ENCODE measurements at places on chromosomes 1 and 21. TPM values are rescaled to one million over a fixed set of nuclear protein-coding genes. Genes with fewer than 3 reads are reported as not detected.

- no peak for DNase-seq
Observed at GRCh38 chr1:39427374-39427773, 64.1 kb upstream of the BMP8A start.

DNA sequence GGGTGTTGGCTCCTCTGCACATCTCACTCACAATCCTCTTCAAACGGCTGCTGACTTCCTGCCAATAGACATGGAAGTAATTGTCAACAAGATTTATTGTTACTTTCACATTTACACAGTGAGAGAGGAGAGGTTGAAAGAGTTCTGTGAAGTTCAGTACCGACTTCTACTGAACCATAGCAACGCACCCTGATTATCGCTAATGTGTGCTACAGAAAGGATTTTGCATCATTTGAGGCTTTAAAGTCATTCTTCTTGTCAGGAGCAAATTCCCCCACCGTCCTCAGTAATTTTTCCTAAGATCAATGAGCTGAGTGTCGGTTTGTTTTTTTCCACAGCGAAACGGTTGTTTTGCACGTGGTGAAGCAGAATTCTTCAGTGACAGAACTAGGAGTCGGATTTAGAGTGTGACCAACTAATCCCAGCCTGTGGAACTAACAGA is 361.0 kb downstream of the ADGRL2 start:
- peak; percentile 9 for DNase-seq

GRCh38 chr1:235342039-235342438 is 13.7 kb downstream of the GGPS1 start:
- no peak for DNase-seq

- DNase-seq, result peak; percentile 69
Observed at GRCh38 chr1:67685558-67686266, 711 bp downstream of the GADD45A start.

DNA sequence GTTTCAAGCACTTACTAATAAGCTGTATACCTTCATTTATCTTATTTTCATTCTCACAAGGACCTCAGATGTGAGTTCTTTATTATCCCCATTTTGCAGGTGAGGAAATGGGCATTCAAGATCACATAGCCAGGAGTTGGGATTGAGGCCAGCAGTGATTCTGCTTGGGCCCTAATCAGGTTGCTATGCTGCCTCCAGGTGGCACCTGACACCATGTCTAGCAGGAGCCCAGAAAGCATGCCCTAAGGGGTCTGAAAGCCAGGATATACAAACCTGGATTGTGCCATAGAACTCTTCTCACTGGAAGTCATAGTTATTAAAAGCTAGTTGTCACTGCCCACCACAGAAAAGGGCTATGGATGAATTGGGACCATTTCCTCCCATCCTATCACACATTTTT is 61.1 kb downstream of the FYB2 start:
- DNase-seq, result peak; percentile 41

DNA sequence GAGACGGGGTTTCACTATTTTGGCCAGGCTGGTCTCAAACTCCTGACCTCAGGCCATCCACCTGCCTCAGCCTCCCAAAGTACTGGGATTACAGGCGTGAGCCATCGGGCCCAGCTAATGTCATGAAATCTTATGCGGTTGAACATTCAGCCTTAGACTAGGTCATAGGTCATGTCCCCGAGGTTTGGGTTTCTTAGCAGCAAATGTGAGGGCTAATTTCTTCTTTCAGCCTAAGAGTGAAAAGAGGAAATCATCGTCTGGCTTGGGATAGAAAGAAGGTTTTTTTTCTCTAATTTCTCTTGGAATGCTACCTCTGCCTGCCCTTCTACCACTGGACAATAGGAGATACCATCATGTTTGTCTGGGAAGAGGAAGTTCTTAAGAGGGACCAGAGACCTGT is 18.0 kb upstream of the PIK3CD start:
- DNase-seq, result no peak

GRCh38 chr1:192587386-192588266 is 12.1 kb downstream of the RGS1 start:
- peak; percentile 7 for DNase-seq

DNA sequence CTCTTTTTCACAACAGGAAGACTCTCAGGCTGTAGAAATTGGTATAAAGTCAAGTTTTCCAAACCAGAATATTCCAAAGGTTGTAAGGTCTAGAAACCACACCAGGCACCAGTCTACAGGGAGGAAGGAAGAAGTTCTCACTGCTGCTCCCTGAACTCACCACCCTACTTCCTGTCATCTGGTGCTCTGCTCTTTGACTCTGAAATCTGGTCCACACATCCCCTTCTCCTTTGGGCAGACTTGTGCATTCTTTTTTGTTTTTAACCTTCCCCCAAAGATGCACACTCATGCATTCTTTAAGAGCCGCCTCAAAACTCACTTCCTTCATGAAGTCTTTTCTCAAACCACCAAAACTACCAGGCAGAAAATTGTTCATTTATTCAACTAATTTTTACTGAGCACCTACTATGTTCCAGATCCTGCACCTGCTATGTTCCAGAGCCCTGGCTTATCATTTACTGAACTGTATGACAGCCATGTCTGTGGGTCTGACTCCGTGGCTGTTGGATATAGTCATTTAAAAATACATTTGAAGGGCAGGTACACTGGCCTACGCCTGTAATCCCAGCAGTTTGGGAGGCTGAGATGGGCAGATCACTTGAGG is 30.1 kb upstream of the EPS15 start:
- peak; percentile 86 for DNase-seq

DNA sequence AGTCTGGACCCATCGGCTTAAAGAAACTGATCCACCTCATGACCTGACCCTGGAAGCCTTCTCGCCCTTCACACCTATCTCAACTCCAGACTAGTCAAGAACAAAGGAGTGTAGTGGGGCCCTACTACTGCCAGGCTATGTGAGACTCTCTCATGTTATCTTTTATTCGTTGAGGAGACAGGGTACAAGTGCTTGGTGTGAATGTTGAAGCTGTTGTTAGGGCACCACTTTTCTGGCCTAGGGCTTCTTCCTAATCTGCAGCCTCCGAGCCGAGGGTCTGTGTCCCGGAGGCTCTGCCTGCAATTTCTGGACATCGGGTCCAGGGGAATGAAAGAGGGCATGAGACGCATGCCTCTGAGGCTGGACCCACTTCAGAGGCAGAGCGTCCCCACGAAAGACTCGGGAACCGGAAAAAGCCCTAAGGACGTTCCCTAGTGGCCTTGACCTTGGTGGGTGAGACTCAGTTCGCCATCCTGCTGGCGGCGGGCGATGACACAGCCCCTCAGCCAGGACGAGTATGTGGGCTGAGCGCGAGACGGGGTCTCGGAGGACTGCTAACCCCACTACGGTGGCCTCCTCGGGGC is 671 bp downstream of the DNAJC11 start:
- no peak for DNase-seq

GRCh38 chr1:159197561-159198557 is 6.8 kb upstream of the ACKR1 start:
- DNase-seq, result peak; percentile 68

DNA sequence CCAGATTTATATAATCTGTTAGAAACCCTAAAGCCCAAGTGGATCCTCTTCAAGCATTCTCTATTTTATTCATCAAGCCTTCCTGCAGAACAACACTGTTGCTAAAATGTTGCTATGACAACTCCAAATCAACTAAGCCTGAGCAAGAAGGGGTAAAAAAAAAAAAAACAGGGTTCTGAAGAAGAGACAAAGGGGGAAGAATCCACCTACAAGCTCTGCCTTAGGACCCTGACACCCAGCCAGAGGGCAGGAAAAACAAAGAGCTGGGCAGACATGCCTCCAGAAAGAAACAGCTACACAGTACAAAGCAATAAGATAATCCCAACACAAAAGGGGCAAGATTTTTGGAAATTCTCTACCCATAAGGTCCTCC is 1.3 kb downstream of the USF1 start:
- DNase-seq, result peak; percentile 22

- peak; percentile 93 for DNase-seq
Observed at GRCh38 chr1:51616903-51617708, at the start of gene OSBPL9. OSBPL9 (plus strand) TSS chr1:51617092; CDS start chr1:51617111, 19 bp downstream.

GRCh38 chr21:8991088-8991907 is 1530.1 kb upstream of the TPTE start:
- no peak for DNase-seq

DNA sequence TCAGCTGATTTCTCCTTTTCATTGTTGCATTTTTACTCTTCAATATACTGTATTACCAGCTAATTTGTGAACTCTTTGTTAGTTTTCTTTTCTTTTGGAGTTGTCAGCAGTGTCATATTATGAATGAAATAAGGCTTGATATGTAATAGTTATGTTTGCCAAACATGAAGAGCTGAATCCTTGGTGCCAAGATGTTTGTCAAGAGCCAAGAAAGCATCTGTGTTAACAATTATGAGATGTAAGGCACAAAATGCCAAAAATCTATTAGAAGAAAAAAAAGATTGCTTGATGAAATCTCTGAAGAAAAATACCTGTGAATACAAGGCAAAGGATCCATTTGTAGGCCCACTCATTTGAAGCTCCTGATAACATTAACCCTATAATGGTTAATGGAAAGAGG is 48.4 kb upstream of the RNPC3 start:
- no peak for DNase-seq

GRCh38 chr1:5253036-5253435 is 598.6 kb downstream of the AJAP1 start:
- no peak for DNase-seq

- DNase-seq, result no peak
Observed at GRCh38 chr1:24874611-24875234, 55.4 kb downstream of the RUNX3 start.

GRCh38 chr1:6351480-6352137 is 42.0 kb downstream of the ACOT7 start:
- DNase-seq, result peak; percentile 21

DNA sequence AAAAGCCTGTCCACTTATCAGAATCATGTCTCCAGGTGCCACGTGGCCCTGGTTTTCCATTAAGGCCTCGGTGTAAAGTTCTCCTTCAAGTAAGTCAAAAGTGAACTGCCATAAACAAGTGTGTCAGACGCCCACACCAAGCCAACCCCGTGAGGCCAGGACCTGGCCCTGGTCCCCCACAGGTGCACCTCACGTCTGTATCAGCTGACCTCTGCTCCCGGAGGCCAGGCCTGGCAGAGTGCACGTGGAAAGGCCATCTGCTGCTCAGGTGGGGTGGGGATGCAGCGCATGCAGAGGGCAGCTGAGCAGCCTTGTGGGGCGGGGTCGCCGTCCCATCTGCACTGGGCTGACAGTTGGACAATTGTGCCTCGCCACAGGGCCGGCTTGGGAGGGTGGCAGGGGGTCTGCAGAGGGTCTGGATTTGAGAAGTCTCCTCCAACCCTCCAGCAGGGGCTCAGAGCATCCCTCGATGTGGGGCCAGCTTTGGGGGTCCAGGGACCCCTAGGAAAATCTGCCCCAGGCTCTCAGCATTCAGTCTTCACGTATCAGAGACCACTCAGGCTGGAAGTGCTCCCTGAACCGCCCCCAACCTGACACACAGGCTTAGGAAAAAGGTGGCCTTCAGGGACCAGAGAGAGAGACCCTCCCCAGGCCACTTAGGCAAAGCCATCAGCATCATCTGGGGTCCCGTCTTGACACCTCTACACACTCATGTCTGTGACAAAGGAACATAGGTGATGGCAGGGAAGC is 3.0 kb downstream of the SLC19A1 start:
- no peak for DNase-seq

- no peak for DNase-seq
Observed at GRCh38 chr1:111045033-111045722, 81.5 kb upstream of the LRIF1 start.

GRCh38 chr1:156803086-156803851 is 13.4 kb downstream of the SH2D2A start:
- no peak for DNase-seq

- no peak for DNase-seq
Observed at GRCh38 chr21:20647607-20648006, 350.6 kb upstream of the NCAM2 start.

- no peak for DNase-seq
Observed at GRCh38 chr1:205232127-205232820, 4.5 kb downstream of the TMCC2 start.

Gene RAB7B
- total RNA-seq, result not detected

Gene MASP2
- not detected for total RNA-seq

Gene BCAS2
- total RNA-seq, result 28.0 TPM

Gene CHI3L1
- not detected for total RNA-seq

Gene TNFRSF18
- total RNA-seq, result 0.22 TPM

Gene SPATA6
- total RNA-seq, result 1.2 TPM

Gene NPHS2
- total RNA-seq, result not detected

Gene MANEAL
- total RNA-seq, result 1.6 TPM

All from lung microvascular endothelial cell (primary cell).